Stimulated activated CD8-positive, alpha-beta memory T cell treated with anti-CD3 and anti-CD28 coated beads, Interleukin-4, amount 100 ng/mL, for 1 hour (primary cell): ENCODE measurements at places on chromosomes 3 and 15.

DNA sequence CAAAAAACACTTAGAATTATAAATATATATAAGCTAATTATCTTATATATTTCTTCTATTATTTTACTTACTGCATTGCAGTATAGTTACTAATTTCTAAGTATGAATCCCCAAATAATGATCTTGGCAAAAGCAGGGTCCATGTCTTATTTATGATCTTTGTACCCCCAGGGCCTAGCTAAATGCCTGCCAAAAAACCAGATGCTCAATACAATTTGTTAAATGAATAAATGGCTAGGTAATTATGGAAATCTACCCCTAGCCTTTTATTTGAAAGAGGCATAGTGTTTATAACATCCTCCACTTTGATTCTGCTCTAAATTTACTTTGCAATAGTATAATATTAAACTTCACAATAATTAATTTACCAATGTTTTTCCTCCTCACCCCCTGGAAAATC lies 69.5 kb downstream of the CSNK1G1 start:
- no peak for DNase-seq

GRCh38 chr3:189927975-189928895 lies 192.5 kb downstream of the P3H2 start:
- DNase-seq, result no peak

GRCh38 chr3:63918321-63918720 lies 6.1 kb upstream of the SCAANT1 start:
- DNase-seq, result no peak

- DNase-seq, result no peak
Measured at GRCh38 chr3:24220859-24221657, 273.6 kb downstream of the THRB start.

GRCh38 chr15:78983146-78983918 lies 38.5 kb upstream of the CTSH start:
- DNase-seq, result no peak

DNA sequence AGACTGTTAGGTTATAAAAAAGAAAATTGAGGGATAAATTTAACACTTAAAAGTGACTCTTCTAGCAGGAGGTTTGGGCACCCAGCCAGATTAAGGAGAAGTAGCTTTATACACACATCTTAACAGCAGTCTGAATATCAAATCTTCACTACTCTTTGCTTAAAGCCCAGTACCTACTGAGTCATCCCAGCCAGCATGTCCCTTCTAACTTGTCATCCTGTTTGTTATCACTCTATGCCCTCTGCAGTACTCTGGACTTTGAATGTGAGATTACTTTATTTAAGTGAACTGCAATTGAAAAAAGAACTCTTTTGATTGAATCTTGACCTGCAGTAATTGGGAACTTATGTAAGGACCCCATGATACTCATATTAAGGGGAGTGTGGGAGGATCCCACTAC lies 77.6 kb downstream of the FHIT start:
- no peak for DNase-seq

DNA sequence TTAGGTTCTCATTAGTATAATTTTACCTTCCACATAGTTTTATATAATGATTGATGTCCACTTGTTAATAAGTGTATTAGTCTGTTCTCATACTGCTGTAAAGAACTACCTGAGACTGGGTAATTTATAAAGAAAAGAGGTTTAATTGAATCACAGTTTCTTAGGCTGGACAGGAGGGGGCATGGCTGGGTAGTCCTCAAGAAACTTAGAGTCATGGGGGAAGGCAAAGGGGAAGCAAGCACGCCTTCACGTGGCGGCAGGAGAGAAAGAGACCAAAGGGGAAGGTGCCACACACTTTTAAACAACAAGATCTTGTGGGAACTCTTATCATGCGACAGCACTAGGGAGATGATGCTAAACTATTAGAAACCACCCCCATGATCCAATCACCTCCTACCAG lies 19.2 kb downstream of the DZIP3 start:
- DNase-seq, result no peak

DNA sequence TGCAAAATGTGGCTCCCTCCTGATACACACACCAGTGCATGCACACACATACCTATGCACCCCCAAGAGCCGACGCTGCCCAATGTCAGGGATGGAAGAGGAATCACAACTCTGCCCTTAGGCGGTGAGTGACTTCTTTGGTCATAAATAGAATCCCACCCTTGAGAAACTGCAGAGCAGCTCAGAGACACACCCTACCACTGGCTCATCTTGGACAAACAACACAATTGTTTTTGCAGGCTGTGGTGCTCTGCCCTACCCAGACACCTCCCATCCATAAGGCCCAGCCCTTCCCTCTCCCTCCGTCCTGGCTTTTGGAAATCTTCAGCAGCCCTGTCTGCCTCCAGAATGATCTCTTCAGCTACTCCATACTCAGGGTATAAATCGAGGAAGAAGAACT lies 73.8 kb upstream of the HRH1 start:
- DNase-seq, result no peak

GRCh38 chr3:161649900-161650484 lies 153.4 kb downstream of the OTOL1 start:
- DNase-seq, result no peak

DNA sequence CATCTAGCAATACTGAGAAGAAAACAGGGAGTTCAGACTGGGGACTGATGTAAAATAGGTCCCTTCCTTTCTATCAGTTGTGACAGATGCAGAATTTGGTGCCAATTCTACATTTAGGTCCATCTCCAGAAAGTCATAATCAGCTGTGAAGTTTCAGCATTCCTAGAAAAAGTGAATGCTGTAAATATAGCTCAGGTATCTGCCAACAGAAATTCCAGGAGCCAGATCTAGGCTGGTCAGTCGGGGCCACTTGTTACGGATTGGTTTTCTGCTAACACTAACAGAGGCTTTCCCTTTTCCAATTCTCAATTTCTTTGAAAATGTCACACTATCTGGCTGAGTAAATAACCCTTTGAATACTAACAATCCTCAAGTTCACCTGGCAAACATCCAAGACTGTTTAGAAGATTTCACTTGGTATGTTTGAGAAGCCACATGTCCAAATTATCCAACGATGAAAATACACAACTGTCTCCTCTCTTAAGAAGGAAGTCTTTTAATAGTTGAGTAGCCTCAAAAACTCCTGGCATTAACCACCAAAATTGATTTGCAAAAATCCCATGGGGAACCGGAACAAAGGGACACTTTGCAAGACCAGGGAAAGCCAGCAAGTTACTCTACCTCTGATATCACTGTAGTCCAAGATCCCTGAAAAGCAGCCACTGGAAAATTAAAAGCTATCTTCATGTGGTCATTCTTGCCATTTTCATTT lies 222.3 kb downstream of the ZMAT3 start:
- no peak for DNase-seq

GRCh38 chr15:94670438-94671034 lies 439.2 kb downstream of the MCTP2 start:
- no peak for DNase-seq

- DNase-seq, result no peak
Measured at GRCh38 chr3:45844616-45845015, 2.7 kb upstream of the LZTFL1 start.

GRCh38 chr3:45688194-45688881 lies 858 bp upstream of the SACM1L start:
- no peak for DNase-seq

- no peak for DNase-seq
Measured at GRCh38 chr3:73055583-73055982, 5.9 kb upstream of the EBLN2 start.

DNA sequence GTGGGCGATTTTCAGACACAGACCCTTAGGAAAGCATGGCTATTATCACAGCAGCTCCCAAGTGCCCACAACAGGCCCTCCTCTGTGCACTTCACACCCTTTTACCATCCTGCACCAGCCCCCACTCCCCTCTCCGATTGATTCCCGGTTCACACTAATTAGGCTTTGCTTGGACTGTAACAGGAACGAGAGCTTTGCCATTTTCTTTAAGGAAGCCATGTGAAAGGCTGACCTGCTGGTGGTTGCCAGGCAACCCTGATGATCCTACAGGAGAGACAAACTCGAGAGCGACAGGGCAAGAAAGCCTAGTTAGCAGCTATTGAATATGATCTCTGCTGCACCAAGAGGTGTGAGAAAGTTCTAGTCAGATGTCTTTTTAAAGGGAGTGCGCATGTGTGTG lies 28.2 kb upstream of the DET1 start:
- DNase-seq, result no peak

- no peak for DNase-seq
Measured at GRCh38 chr15:40340740-40341400, at the start of gene CCDC9B. CCDC9B (minus strand) TSS chr15:40340939; CDS start chr15:40340819, 120 bp downstream.

DNA sequence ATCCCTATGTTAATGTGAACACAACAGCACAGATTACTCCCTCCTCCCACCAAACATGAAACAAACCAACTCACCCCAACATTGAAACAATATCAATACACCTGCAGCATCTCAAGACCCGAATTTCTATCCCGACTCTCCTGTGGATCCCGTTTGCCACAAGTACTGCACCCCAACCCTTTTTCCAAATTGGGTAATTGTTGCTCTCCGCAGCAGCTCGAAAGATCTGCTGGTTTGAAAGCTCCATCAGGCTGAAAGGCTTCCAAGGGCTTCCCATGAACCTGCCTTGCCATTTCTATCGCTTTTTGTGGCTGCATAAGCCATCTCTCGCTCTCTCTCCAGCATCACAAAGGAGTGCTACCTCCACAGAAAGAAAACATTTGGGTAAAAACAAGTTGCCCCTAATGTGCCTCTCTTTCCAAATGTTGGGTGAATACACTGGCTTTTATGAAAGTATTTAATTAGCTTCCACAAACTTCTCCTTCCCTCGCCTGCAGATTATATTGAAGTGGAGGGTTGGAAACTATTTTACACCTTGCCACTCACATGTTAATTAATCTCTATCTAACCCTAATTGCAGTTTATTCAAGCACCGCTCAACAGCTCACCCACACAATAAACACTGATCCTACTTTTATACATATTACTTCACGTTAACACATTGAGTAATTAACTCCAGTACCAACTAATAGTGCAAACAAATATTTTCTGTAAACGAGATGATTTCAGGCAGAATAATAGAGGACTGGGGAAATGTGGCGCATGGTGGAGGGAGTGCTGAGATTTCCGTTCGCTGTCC lies 2.5 kb upstream of the FEZF2 start:
- DNase-seq, result no peak

DNA sequence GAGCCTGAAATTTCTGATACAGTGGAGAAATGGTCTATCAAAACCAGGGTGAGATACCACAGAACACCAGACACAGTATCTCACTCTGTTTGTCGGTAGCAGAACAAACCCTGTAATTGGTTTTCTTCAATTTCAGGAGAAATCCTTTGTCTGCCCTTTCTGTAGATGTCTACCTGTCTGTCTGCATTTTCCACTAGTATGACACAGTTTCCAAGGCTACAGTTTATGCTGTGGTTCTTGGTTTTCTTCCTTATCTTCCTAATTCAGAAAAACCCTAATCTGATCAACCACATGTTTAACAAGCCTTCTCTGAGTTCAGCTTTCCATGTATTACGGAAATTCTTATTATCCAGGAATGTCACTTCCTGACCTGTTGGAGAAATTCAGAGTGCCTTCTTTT lies 70.8 kb downstream of the SCN11A start:
- DNase-seq, result no peak

- DNase-seq, result no peak
Measured at GRCh38 chr3:66527246-66527645, 26.4 kb upstream of the LRIG1 start.

GRCh38 chr15:39497759-39498565 lies 82.9 kb upstream of the THBS1 start:
- no peak for DNase-seq

- no peak for DNase-seq
Measured at GRCh38 chr3:187498211-187498724, 130.1 kb downstream of the RTP4 start.

DNA sequence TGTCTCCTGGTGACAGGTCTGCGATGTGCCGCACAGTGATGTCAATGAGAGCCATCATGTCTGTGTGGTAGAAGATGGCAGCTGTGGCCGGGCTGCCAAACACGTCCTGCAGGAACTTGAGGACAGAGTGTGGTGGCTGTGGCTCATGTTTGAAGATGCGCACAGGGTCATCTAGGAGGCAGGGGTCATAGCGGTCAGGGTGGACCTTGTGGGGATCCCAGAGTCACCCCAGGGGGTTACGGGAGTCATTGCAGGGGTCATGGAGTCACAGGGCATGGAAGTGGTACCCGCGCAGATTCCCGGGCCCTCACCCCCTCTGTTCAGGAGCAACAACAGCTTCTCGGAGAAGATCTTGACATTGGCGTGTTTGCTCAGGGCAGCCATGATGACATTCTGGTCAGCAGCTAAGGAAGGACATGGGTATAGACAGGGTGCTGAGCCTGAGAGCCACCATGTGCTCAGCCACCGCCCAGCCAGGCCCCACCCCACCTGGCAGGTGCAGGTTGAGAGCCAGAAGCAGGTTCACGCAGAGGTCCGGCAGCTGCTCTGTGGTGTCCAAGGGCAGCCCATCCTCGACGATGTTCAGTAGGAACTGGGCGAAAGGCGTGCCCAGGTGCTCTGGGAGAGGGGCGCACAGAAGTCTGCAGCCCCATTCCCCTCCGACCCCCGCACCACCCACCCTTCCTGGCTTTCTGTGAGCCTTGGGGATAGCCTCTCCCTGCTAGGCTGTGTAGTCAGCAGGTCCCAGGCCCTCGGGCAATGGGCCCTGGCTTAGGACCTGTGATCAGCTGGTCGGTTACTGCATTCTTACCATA lies 6.9 kb downstream of the NCKIPSD start:
- no peak for DNase-seq
